Large intestine (tissue), 12 donors: ENCODE measurements at places on chromosomes 7 and 10.

GRCh38 chr10:43822631-43823580, 174.2 kb upstream of the ZNF32 start:
- H3K4me3 ChIP-seq: no peak overlapping the region
- no peaks in the 10 kb centered on the region for H3K4me1 ChIP-seq
- no peaks in the 10 kb centered on the region for H3K27me3 ChIP-seq
- no peak for DNase-seq

GRCh38 chr10:103768345-103768744, 87.0 kb downstream of the SH3PXD2A start:
- H3K27me3 ChIP-seq: no peaks in the 10 kb centered on the region
- H3K4me1 ChIP-seq: peaks cover 21% of the 10 kb centered on the region
- DNase-seq: no peak
- H3K27ac ChIP-seq: no peak overlapping the region

DNA sequence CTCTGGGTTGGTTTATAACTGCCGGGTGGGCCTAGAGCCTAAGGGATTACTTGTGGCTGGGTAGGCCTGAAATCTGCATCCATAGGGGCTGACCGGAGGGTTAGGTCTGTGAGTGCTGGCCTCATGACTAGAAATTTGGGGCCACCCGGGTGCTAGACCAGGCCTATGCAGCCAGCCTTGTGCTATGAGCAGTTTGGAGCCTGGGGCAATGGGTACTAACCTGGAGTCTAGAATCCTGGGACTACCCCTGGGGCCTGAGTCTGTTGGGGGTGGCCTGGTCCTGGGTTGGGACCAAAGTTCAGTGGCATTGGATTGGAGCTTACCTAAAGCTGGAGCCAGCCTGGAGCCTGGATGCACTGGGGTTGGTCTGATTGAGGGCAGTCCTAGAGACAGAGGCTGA, 995.2 kb downstream of the ANKRD7 start:
- no peaks in the 10 kb centered on the region for H3K4me1 ChIP-seq
- H3K4me3 ChIP-seq: no peak overlapping the region
- H3K27me3 ChIP-seq: no peaks in the 10 kb centered on the region
- H3K36me3 ChIP-seq: no peaks in the 10 kb centered on the region
- no peak for DNase-seq

DNA sequence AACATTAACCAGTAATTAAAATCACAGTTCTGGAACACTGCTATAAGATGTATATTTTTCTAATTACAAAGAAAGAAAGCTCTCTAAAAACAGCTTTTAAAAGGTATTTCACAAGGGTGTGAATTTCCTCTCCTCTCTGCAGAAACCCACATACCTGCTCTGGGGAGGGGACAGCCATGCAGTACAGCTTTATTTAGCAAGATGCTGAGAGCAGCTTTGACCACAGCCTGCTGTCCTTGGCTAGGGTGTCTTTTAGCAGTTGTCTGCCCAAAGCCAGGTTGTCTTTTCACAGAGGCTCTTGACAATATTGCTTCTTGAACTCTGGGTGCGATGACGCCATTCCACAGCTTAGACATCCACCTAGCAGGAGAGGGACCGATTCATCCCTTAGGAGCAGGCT, 148.3 kb downstream of the CTTNBP2 start:
- peaks cover 4% of the 10 kb centered on the region for H3K36me3 ChIP-seq
- no peak overlapping the region for H3K4me3 ChIP-seq
- no peaks in the 10 kb centered on the region for H3K4me1 ChIP-seq

DNA sequence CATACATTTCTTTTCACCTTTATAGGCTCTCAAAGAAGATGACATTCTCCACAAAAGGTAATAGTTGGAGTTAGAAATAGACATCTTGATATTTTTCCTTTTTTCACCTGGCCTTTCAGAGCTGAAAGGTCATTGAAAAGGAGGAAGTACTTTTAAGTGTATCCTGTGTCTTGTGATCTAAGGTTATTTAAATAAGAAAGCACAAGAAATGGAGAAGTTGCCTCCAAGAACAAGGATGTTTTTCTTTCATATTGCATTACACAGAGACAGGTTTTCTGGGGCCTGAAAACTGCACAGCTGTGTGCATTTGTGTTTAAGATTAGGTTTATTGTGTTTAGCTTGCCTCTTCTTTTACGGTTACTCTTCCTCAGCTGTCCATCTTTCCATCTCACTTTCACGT, 103.4 kb upstream of the SEMA3D start:
- no peak overlapping the region for H3K27ac ChIP-seq
- H3K4me1 ChIP-seq: no peaks in the 10 kb centered on the region
- H3K27me3 ChIP-seq: no peaks in the 10 kb centered on the region
- no peaks in the 10 kb centered on the region for H3K36me3 ChIP-seq
- DNase-seq: no peak
- no peak overlapping the region for H3K4me3 ChIP-seq

DNA sequence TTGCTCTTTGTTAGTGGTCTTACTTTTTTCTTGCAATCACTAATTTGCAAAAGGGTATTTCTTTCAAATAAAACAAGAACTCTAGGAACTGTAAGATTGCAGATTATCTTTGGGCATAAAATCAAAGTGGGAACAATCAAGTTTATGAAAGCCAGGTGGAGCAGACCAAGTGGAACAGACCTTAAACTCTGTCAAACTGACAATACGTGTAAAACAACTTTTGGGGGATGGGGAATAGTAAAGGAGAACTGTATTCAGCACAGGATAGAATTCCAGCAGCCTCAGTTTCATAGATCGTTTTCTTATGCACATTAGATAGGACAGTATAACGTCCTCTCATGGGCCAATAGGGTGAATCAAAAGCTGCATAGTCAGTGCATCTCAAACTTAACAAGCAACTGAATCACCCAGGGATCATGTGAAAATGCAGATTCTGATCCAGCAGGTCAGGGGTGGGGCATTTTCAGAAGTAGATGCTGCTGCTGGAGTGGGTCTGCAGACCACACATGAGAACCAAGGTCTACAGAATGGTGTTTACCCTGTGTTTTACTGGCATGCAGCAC, 120.7 kb downstream of the PIP4K2A start:
- no peak for DNase-seq
- H3K27ac ChIP-seq: no peak overlapping the region
- no peaks in the 10 kb centered on the region for H3K27me3 ChIP-seq
- H3K4me1 ChIP-seq: no peaks in the 10 kb centered on the region
- no peak overlapping the region for H3K4me3 ChIP-seq

DNA sequence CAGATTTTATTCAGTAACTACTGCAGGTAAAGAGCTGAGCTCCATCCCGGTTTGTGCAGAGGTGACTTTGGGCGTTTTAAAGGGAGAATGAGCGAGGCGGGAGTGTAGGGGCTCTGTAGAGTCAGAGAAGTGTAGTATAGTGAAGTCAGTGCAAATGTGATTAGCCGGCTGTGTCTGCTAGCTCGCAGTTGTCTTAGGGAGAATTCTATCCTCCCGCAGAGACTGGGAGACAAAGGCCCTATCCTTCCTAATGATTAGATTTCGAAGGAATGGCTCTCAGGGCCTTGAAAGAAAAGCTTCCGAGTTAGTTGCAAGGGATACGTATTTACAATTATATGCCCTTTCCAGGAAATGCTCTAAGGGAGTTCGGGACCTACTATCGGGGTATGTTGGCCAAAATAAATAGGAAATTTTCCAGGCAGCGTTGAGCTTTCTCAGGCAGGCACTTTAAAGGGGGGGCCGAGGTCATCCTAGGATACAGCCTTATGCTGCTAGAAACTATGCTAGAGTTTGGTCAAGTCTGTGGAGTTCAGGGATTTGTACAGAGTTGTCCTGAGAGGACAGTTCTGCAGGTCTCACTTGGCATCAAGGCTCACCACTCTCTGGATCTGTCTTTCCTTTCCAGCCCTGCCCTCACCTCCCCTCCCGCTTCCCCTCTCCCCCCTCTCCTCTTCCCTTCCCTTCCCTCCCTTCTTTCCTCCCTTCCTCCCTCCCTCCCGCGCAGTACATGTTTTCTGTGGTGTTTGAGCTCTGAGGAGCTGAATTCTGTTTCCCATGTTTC, 825 bp downstream of the MRPL32 start:
- H3K36me3 ChIP-seq: peaks cover 15% of the 10 kb centered on the region
- no peaks in the 10 kb centered on the region for H3K27me3 ChIP-seq
- no peak for DNase-seq
- peaks cover 9% of the 10 kb centered on the region for H3K4me1 ChIP-seq

DNA sequence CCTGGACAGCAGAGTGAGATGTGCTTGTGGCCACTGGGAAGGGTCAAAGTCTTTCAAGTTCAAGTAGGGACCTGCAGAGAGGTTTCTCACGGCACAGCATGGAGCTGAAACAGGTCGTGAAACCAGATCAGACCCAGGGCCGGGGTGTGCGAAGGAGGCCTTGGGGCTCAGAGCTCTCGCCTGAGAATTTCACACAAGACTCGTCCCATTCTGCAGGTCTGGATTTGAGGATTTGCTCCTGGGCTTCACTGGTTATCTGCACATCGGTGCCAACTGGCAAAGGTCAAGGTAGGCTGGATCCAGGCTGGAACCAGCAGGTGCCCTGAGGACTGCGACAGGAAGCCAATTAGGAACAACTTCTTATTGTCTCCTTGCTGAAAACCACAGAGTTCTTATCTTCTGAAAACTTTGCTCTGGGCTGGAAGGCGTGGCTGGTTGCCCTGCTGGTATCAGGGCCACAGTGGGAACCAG, 24.0 kb upstream of the GTF2I start:
- peak overlapping the region; percentile 67 for H3K27ac ChIP-seq
- no peak overlapping the region for H3K4me3 ChIP-seq
- H3K4me1 ChIP-seq: peaks cover 10% of the 10 kb centered on the region
- no peak for DNase-seq
- no peaks in the 10 kb centered on the region for H3K36me3 ChIP-seq
- no peaks in the 10 kb centered on the region for H3K27me3 ChIP-seq
